ENCODE measurements at places on chromosomes 6 and 20. TPM values are rescaled to one million over a fixed set of nuclear protein-coding genes. Genes with fewer than 3 reads are reported as not detected.

- no peak for DNase-seq
- H3K36me3 ChIP-seq, result no peaks in the 10 kb centered on the region
- no peak overlapping the region for H3K4me3 ChIP-seq
- H3K27me3 ChIP-seq, result no peaks in the 10 kb centered on the region
- no peak overlapping the region for H3K27ac ChIP-seq
Measured at GRCh38 chr20:41717483-41717882, 99.3 kb upstream of the CHD6 start.

The PSMB9 gene
- polyA plus RNA-seq, result 405 TPM

DNA sequence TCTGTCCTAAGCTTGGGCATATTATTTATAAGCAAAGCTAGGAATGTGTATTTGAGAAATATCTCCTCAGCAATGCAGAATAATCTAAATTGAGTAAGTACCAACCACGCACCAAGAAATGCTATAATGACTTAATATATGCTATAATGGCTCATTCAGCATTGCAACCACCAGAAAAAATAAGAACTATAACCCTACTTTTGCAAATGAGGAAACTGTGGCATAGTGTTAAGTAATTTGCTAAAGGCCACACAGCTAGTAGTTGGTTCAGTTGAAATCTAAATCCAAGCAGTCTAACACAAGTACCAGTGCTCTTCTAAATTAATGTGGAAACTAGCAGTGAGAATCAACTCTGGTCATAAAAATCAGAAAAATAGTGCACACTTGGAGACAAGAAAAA, 35.7 kb downstream of the HBS1L start:
- H3K27ac ChIP-seq, result no peak overlapping the region
- no peaks in the 10 kb centered on the region for H3K36me3 ChIP-seq
- DNase-seq, result peak; percentile 23
- peaks cover 8% of the 10 kb centered on the region for H3K4me1 ChIP-seq

The GSS gene
- 52.9 TPM for polyA plus RNA-seq

- H3K27ac ChIP-seq, result no peak overlapping the region
- no peak for DNase-seq
- H3K36me3 ChIP-seq, result no peaks in the 10 kb centered on the region
- H3K4me3 ChIP-seq, result no peak overlapping the region
- H3K4me1 ChIP-seq, result no peaks in the 10 kb centered on the region
Measured at GRCh38 chr20:52078289-52078688, 113.3 kb downstream of the ZFP64 start.

GRCh38 chr6:151609146-151609902, 115.5 kb downstream of the CCDC170 start:
- no peak for DNase-seq
- H3K4me3 ChIP-seq, result no peak overlapping the region
- H3K27me3 ChIP-seq, result no peaks in the 10 kb centered on the region

- DNase-seq, result no peak
- no peaks in the 10 kb centered on the region for H3K27me3 ChIP-seq
- H3K36me3 ChIP-seq, result no peaks in the 10 kb centered on the region
- no peak overlapping the region for H3K4me3 ChIP-seq
- H3K27ac ChIP-seq, result no peak overlapping the region
Measured at GRCh38 chr6:104537180-104537579, 322.5 kb downstream of the HACE1 start.

DNA sequence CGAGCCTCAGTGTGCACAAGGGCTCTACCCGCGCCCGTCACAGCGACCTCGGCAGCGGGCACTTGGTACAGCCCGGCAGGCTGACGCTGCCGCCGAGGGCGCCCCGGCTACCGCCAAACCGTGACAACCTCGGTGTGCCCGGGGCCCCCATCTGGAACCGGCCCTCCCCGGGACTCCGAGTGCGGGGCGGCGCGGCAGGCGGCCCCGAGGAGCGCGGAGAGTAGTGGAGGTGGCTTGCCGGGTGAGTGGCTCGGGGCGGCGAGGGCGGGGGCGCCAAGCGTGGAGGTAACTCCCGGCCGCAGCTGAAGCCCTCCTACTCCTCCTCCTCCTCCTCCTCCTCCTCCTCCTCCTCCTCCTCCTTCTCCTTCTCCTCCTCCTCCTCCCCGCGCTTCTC, at the start of gene ISM1:
ISM1 (plus strand) TSS at position 371 of the 394 bp plus-strand sequence. CDS start 503 bp downstream, outside the sequence.
- peaks cover 6% of the 10 kb centered on the region for H3K4me1 ChIP-seq
- peaks cover 77% of the 10 kb centered on the region for H3K27me3 ChIP-seq
- no peak within 1 kb of the TSS for H3K4me3 ChIP-seq
- H3K27ac ChIP-seq, result no peak within 1 kb of the TSS
- H3K36me3 ChIP-seq, result no peaks in the 10 kb centered on the region

The CEP250 gene
- 1.2 TPM for polyA plus RNA-seq

DNA sequence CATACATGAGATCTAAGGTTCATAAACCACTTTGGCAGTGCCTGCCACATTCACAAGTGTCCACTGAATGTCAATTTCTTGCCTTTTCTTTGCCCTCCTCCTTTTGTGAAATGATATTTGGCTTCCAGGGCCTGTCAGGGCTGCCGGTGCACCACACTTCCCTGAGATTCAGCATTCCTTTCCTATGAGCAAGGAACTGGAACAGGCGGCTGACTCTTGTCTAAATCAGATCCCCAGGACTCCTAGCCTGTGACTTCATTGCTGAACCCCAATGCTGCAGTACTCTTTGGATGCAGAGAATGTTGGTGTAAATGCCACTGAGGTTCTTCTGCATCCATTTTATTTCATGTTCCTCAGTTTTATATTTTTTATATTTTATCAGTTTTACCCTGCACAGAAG, 172.2 kb downstream of the ARID1B start:
- H3K27me3 ChIP-seq, result no peaks in the 10 kb centered on the region
- no peaks in the 10 kb centered on the region for H3K36me3 ChIP-seq
- no peaks in the 10 kb centered on the region for H3K4me1 ChIP-seq
